ENCODE measurements at places on chromosomes 1 and 21. TPM values are rescaled to one million over a fixed set of nuclear protein-coding genes. Genes with fewer than 3 reads are reported as not detected.
A peak's percentile ranks its signal among the peaks of the same experiment; 100 is the strongest.

The CSRP1 gene
- 393 TPM for total RNA-seq

The KCNJ6 gene
- not detected for total RNA-seq

The SELL gene
- 0.67 TPM for total RNA-seq

The LCE1D gene
- not detected for total RNA-seq

DNA sequence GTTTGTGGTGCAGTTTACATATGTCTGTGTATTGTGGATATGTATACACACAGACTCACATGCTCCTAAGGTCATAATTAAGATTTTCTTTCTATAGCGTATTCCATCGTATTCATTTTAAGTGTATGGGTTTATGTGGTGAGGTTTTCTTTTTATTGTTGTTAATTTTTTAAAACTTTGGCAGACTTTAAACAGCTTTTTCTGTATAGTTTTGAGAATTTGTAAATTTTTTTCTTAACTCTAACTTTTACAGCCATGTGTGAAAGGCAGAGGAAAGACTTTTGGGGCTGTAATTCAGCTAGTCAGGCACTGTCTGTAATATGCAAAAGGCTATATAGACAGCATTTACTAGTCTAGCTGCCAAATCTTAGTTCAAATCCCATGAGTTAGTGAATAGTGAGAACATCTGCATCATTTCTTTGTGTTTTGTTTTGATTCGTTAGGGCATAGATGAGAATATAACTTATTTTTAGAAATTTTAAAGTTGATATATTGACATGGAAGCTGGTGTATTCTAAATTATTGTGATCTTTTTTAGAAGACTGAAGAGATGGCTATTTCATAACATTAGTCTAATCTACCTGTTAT, 2.3 kb downstream of the MAGI3 start:
- DNase-seq, result no peak

GRCh38 chr1:90726425-90726985, 9.4 kb upstream of the BARHL2 start:
- DNase-seq, result no peak

- no peak for DNase-seq
These were observed 63.7 kb downstream of the CNST start for GRCh38 chr1:246629976-246630375.

DNA sequence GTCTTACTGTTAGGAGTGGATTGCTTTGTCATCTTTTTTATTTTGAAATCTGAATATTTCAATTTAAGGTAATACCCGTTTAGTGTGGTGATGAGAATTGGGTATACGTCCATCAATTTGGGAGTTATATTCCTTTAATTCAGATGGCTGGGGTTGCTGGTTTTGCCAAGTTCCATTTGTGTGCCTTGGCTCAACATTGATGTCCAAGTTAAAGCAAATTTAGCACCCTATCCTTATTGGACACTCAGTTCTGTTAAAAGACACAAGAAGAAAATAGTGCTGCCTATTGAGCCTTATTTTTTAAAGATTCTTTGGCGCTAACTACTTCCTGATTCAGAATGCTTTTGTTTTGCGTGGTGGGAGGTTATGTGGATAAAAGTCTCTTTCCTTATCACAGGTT, 40.6 kb downstream of the CAMTA1 start:
- DNase-seq, result peak; percentile 36

GRCh38 chr1:226436855-226437491, 29.1 kb upstream of the PARP1 start:
- DNase-seq, result no peak

DNA sequence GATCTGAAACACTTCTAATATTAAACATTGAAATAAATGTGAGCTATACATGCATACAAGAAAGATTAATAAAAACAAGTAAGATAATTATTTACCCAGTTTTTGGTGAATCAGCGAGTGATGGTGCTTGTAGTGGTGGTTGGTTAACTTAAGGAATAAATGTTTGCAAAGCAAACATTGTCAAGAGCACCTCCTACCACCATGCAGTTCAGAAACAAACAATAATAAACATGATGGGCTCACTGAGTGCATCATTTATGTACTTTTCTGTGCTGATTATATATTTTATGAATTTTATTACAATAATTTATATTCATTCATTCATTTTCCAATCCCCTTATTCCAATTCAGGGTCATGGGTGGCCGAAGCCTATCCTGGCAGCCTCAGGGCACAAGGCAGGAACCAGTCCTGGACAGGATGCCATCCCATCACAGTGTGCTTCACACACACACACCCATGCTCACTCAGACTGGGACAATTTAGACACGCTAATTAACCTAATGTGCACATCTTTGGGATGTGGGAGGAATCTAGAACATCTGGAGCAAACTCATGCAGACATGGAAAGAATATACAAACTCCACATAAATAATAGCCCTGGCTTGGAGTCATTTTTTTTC, 57.8 kb downstream of the ZMYM4 start:
- no peak for DNase-seq

DNA sequence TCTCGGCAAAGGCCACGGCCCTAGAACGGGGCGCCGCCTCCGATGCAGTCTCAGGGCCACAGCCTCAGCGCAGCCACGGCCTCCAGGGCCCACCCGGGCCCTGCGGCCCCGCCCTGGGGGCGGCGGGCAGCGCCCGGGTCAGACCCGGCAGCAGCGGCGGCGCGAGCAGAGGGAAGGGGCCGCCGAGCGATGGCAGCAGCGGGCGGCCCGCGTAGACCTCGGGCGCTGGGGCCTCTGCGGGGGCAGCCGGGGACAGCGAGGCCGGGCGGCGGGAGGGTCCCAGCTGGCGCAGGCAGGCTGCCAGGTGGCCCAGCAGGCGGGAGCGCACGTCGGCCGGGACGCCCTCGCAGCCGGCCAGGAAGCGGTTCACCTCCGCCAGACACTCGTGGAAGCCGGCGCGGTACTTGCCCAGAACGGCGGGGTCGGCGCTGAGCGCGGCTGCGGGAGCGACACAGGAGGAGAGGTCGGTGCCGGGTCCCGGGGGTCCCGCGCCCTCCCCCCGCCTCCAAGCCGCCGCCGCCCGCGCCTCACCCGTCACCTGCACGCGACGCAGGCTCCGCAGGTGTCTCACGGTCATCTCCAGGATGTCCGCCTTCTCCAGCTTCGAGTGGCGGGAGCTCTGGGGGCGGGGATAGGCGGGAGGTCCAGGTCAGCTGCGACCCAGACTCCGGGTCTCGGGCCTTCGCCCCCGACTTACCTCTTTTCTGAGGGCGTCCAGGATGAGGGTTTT, 737 bp downstream of the HES4 start:
- no peak for DNase-seq

DNA sequence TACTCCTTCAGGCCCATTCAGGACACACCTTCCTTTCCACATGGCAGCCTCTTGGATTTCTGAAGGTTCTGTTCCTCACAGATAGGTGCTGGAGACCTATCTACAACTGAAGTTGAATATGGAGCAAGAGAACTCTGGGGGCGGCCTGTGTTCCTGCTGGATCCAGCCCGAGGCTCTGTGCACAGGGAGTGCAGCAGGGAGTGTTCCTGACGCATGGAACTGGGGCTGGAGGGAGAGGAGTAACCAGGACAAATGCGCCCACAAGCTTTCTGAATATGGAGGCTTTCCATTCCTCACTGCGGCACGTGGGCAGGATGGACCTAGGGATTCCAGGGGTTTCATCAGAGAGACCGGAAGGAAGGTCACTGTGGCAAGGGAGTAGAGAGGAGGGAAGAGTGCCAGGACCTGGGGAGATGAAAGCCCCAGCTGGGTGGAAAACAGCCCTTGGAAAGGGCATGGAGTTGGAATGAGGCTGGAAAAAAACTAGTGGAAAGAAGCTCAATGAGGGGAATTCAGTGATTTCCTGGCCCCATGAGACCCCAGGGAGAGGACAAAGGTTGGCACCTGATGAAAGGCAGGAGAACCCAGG, 12.5 kb downstream of the PM20D1 start:
- no peak for DNase-seq

GRCh38 chr1:26257222-26257621, 22.7 kb upstream of the SH3BGRL3 start:
- DNase-seq, result no peak

DNA sequence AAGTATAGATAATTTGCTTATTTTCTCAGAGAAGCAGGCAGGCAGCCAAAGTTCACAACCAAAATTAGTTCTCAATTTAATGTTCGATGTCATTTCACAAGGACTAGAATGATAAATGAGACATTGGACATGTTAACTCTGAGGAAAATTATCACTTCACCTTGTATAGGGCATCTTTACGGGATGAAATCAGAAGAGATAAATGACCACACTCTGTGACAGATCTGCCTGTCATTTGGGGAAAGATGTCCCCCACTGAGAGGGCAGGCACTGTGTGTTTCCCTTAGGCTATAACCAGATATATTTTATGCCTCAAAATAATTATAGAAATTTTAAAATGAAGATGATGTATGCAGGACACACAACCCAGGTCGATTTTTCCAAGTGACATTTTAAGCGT, 642.9 kb downstream of the BRINP3 start:
- DNase-seq, result no peak

DNA sequence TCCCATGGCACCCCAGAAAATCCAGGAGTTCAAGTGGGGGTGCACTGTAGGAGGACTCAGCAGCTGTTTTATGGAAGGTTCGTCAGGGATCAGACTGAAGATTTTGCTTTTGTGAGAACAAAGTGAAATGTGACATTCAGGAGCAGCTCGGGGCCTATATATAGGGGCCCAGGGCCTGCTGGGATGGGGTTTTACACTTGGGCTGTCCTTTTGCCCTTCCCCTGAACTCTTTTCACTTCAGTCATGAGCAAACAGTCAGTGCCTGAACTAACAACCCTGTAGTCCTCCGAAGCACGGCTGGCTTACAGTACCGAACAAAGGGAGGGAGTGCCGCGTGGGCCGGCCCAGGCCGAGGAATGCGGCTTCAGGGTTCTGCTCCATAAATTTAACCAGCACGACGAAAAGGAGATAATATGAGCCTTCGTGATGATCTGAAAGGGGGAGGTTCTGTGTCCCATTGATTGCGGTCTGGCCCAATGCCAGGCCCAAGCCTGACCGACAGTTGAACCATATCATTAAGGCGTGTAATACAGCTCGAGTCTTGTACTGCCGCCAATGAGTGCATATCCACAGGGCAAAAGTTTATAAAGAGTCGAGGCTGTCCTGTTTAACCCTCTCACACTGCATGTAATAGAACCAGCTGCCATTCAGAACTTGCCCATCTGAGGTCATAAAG, 139.9 kb downstream of the DHRS3 start:
- DNase-seq, result peak; percentile 96

DNA sequence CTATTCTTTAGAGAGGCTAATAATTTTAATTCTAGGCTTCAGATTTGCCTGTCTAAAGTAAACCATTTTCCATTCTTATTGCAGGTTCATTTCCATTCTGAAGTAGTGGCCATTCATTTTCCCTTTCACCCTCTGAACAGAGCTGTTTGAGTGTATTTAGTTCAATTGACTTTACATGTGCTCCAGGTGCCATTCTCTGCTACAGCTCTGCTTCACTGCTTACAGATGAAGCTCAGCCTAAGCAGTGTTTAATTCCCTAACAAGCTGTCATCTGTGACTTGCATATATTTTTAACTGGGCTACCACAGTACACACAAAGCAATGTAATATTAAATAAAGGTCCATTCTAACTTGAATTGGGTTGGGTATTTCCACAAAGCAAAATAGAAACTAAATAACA, 1031.6 kb downstream of the KCNT2 start:
- no peak for DNase-seq

DNA sequence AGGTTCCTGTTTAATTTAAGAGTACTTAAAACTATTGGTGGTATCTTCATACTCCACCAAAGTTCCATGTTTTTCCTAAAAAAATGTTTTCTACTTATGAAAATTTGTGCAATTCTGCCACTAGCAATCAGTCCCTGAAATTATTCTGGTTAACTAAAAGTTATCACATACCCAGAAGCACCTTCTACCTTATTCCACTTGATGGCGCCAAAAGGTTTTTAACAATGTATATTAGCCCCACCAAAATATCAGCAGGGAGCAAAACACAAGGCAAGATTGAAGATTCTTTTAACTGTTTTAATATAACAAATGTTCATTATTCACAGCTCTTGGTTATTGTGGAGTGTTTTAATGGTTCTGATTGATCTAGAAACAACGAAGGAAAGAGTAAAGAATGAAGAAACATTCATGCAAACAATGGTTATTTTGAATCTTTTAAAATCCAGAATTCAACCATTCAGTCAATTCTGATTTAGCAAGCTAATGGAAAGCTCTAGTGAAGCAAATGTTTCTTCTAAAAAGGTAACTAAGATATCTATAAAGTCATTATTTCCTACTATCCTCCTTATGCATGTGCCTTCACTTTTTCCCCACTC, 67.2 kb downstream of the TTLL7 start:
- DNase-seq, result peak; percentile 48

DNA sequence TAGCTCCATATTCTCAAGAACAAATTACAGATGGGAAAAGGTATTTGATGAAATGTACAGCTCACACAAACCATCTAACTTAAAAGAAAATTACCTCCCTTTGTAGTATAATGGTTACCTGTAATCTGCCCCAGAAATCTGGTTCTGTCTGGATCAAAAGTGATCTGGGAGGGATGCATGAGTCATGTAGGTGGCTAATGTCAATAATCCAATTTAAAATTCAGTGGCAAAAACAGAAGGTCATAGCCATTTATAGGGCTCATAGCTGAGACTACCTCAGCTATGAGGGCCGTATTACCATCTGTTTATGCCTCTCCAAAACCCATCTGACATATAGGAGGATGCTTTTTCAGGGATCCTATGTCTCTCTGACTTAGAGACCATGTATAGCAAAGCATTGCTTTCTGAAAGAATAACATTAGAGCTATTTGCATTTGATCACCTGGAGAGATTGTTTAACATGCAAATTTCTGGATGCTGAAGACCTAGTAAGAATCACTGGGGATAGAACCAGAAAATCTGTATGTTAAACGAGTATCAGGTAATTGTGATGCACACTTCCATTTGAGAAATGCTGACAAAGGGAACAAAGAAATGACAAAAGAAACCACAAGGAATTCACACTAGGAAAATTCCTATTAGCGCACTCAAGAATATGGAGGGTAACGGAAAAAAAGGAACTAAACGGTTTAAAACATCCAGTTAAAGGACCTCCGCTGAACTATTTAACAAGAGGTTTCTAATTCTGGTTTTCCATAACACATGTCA, 17.6 kb downstream of the PAXBP1 start:
- DNase-seq, result no peak

DNA sequence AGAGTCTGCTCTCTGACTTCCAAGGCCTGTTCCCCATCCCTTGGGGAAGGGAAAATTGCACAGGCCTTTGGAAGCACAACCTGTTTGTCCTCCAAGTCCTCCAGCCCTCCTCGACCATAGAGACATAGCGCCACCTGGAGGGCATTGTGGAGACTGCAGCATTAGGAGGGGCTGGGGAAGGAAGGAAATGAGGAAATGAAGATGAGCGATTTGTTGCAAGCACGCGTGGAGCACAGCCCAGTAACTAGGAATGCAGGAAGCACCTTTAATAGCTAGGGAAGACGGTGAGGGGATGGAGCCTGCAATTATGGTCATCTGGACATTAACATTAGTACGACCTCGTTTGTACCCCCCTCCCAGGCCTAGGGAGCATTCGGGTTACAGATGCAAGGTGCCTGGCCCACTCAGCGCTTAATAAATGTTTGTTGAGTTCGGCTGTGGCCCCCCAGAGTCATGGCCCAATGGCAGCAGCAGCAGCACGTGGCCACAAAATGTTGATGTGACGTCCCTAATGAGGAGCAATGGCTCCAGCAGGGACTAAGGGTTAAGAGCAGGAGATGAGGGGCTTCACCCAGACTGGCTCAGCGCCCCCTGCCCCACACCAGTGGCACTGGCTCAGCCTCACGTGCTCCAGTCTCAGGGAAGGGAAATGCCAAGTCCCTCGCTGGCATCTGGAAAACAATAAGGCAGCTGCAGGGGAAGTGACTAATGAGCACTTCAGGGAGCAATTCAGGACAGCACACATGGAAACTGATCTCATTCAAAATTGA, 8.0 kb upstream of the CAMK2N1 start:
- peak; percentile 98 for DNase-seq

Measured in endothelial cell of umbilical vein (primary cell).